ENCODE measurements at places on chromosomes 5 and 9.

- no peak for DNase-seq
Observed at GRCh38 chr5:75546830-75547229, 35.1 kb downstream of the POLK start.

DNA sequence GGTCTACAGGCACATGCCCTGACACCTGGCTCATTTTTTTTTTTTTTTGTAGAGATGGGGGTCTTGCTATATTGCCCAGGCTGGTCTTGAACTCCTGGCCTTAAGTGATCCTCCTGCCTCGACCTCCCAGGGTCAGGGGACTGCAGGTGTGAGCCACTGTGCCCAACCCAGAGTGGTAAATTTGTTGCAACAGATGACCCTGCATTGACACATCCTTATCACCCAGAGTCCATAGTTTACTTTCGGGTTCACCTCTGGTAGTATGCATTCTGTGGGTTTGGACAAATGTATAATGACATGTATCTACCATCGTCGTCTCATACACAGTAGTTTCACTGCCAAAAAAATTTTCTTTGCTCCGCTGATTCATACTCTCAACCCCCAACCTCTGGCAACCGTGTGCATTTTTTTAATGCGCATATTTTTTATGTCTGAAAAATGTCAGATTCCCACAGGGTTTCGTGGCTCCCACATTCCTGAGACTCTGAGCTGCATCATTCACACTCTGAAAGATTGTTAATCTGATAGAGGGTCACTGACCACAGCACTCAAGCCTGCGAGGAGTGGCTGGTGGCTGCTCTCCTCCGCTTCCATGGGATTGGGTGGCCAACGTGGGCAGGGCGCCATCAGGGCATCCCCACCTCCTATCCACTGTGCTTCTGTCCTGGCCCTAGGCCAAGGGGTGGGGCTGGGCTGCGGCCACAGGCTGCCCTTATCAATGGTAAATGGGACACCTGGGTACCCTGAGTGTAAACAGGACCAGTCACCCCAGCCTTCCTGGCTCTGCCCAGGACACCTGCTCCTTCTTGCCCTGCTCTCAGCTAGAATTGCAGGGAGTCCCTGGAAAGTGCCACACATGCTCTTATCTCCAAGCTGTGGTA lies 9.6 kb downstream of the NDST1 start:
- no peak for DNase-seq

DNA sequence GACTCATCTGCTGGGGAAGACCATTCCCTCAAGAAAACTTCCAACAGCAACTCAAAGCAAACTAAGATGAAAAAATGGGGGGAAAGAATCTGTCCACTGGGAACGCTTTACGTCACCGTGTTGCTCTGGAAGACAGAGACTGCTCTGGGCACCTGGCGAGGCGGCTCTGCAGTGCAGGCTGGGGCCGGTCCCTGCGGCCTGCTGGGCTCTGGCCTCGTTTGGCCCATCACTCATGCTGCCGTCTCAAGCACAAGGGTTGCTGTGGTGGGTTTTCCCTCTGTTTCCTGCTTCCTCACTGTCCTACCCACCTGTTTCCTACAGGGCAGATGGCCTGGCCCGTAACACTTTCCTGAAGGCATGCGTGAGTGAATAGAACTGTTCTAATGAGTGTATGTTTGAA lies 92.9 kb upstream of the OTULINL start:
- no peak for DNase-seq

- DNase-seq: no peak
Observed at GRCh38 chr5:77629509-77630113, 8.9 kb downstream of the OTP start.

GRCh38 chr5:2861605-2862004 lies 110.1 kb upstream of the IRX2 start:
- no peak for DNase-seq

- DNase-seq: no peak
Observed at GRCh38 chr5:135025730-135026644, 8.0 kb downstream of the PITX1 start.

GRCh38 chr5:82730913-82731312 lies 346.3 kb downstream of the TMEM167A start:
- no peak for DNase-seq

GRCh38 chr5:178285399-178286225 lies 53.0 kb upstream of the PHYKPL start:
- DNase-seq: no peak

- DNase-seq: no peak
Observed at GRCh38 chr5:162429142-162429541, 361.6 kb downstream of the GABRG2 start.

DNA sequence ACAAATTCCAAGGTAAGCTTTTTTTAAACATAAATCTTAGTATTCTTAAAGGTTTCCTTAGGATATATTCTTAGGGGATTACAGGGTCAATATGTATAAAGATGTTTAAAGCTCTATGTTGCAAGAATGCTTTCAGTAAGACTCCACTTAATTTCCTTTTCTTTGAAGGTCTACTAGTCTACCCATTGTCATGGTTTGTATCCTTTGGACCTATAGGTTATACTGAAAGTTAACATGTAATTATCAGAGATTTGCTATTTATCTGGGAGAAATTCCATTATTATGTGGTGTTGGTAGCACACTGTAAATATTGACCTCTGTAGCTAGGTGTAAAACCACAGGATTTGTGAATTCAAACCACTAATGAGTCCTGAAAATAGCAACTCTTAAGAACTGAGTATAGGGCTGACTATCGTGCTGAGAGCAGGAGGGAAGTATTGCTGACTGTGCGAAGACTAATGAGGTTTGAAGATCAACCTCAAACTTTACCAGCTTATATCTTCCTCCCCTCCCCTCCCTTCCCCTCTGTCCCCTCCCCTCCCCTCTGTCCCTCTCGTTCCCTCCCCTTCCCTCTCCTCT lies 85.6 kb downstream of the GADD45G start:
- DNase-seq: no peak

DNA sequence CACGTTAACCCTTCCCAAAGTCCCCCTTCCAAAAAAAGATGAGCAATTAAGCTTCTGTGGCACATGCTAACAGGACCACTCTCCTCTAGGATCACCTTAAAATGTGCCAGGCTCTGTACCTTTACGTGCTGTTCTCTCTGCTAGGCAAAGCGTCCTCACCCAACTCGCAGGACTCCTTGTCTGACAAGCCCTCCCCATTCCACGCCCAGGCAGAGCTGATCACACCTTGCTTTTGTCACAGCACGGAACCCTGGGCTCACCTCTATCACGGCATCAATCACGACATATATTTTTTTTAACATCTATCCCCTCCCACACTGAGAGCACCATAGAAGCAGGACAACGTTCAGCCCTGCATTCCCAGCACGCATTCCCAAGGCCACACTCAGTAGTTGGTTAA lies 47.1 kb downstream of the CDK5RAP2 start:
- no peak for DNase-seq

DNA sequence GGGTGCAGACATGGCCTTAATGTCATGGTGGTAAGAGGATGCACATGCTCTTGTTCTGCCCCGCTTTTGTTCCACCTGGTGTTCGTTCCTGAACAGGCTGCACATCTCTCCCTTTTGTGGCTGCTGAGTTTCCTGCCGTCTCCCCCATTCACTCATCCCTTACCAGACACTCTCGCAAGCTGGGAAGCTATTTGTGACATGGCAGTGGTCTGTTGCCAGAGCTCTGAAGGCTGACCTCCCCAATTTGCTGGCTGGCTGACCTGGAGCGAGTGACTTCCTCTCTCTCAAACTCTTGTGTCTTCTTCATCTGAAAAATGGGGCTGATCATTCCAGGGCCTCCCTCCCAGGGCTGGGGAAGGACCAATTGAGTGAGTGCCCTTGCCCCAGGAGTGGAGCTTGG lies 35.9 kb downstream of the HRH2 start:
- DNase-seq: no peak

DNA sequence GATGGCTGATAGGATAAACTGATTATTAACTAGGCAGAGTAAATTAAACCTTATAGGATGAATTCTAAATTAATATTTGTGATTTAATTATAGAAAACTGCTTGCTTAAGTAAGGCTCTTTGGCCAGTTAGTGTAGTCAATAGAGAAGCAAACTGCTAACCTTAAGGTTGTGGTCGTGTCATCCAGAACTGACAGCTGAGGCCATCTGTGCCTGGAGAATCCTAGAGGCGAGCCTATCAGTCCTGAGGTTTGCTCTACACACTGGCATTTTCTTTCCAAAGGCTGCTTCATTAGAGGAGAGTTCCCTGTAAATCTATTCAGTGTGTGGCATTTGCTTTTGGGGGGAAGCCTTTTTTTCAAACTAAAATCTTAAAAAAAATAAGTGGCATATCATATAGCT lies 169.2 kb downstream of the MEF2C start:
- DNase-seq: no peak

- DNase-seq: no peak
Observed at GRCh38 chr9:127788337-127789011, 2.6 kb downstream of the CDK9 start.

DNA sequence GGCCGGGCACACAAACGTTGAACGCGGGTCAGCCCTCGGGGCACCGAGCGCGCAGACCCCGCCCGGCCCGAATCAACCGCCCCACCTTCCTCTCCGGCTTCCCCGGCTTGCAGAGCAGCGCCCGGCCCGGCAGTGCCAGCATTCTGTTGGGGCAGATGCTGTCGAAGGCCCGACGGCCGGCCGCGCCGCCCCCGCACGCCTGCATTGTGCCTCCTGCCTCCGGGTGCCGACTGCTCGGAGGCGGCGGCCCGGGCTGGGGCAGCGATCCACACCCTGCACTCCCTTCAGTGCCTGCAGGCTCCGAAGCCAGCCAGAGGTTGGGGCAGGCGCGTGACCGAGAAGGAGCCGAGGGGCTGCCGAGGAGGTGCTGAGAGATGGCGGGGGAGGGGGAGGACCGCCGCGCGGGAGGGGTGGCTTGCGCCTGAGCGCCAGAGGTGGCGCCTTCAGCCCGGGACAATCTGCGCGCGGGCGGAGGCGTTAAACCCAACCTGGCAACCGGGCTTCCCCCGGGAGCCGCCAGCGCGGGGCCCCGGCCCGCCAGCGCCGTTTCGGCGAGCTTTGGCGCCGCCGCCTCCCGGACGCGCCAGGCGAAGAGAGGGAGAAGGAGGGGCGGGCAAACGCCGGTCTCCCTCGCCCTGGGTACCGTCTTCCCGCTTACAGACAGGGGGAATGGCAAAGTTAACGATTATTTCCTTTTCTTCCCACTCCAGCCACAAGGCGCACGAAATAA lies at the start of gene MCIDAS:
TSS of gene MCIDAS (minus strand) at position 382 of the 730 bp plus-strand sequence. CDS start at position 205, 177 bp downstream.
- DNase-seq: no peak

DNA sequence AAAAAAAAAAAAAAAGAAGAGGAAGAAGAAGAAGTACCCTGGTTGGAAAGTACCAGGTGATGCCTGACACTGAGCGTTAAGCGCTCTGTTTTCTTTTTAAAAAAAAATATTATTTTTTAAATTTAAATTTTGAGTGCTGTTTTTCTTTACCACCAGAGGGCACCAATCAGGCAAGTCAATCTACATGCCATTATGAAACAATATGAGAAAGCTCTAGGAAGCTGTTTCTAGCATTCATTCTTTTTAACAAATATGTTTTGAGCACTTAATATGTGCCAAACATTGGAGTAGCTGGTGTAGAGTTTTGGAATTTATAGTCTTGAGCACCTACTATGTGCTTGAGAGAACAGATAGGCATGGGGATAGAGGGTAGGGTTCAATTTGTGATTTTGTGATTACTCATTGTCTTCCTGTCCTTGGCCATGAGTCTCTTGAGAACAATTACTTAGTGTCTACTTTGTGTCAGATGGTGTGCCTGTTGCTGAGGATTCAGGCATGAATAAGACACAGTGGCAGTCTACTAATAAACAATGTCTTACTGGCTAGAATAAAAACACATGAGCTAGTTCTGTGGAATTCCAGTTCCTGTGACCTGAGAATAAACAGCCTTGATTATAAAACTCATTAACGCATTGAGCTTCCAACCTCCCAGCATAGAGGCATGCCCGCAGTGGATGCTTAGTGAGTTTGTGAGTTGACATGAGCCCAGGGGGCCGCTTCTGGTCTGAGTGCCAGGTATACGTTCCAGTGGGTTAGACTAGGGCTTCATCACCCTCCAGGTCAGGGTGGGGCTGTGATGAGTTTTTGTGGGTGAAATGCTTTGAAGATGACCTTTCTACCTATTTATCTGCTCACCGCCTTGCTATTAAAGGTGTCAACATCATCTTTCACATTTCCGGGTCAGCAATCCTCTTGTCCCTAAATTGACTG lies 3.0 kb upstream of the UBE2R2 start:
- no peak for DNase-seq

DNA sequence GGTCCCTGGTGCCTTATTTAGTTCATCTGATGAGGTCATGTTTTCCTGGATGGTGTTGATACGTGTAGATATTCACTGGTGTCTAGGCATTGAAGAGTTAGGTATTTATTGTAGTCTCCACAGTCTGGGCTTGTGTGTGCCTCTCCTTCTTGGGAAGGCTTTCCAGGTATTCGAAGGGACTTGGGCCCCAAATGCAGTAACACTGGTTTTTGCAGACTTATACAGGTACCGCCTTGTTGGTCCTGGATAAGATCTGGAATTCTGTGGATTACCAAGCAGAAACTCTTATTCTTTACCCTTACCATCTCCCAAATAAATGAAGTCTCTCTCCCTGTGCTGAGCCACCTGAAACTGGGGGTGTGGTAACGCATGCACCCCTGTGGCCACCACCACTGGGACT lies 34.1 kb downstream of the MEGF9 start:
- DNase-seq: no peak

DNA sequence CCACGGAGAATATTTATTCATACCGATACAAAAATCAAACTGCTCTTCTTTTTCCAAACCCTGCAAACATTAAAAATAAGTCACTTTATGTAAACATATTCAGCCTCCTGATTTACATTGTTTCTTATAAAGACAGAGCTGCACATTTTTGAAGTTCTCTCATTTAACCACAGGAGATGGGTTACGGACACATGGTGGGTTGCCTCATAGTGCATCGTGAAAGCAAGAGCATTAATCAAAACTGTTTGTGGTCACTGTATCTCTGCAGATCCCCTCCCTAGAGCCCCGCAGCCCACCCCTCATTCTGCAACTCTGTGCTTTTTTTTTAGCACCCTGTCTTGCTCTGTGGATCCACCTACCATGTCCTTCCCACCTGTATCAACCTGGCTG lies 43.3 kb upstream of the EQTN start:
- DNase-seq: no peak

GRCh38 chr5:57133574-57133973 lies 40.3 kb upstream of the GPBP1 start:
- DNase-seq: no peak

DNA sequence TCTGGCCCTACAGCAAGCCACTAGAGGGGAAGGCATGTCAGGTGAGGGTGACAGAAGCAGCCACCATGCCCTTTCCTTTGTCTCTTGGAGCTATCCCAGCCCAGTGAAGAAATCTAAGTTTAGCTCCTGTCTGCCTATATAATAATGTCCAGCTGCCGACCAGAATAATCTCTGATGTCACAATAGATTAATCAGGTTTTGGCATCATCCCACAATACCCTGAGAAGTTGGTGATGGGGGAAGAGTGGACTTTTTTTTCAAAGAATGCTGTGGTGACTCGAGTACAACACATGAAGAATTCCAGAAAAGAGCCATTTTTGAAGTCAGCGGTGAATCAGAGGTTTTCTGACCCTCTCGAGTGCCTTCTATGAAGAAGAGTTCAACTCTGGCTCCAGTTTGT lies 1.7 kb upstream of the TSLP start:
- no peak for DNase-seq

Data from LNCaP clone FGC (cell line).